Fibroblast of the aortic adventitia (primary cell): ENCODE measurements at places on chromosomes 2 and 18. TPM values are rescaled to one million over a fixed set of nuclear protein-coding genes. Genes with fewer than 3 reads are reported as not detected.
A peak's percentile ranks its signal among the peaks of the same experiment; 100 is the strongest.

Gene RTN4
- 357 and 1,117 TPM in 2 replicates for total RNA-seq

Gene CACNB4
- 4.8 and 7.5 TPM in 2 replicates for total RNA-seq

Gene SATB2
- total RNA-seq = 2.3 and 12.7 TPM in 2 replicates

Gene PLGLB1
- total RNA-seq = 1.5 and 4.9 TPM in 2 replicates

Gene NPPC
- not detected in 2 replicates for total RNA-seq

Gene IL37
- not detected in 2 replicates for total RNA-seq

Gene PCGF1
- 27.5 and 28.9 TPM in 2 replicates for total RNA-seq

Gene CD302
- 23.0 and 33.0 TPM in 2 replicates for total RNA-seq

Gene GCG
- not detected in 2 replicates for total RNA-seq

Gene C2orf78
- total RNA-seq = not detected in 2 replicates

Gene NOL4
- not detected in 2 replicates for total RNA-seq

GRCh38 chr18:52342456-52342855 lies 2.5 kb downstream of the DCC start:
- DNase-seq = no peak

DNA sequence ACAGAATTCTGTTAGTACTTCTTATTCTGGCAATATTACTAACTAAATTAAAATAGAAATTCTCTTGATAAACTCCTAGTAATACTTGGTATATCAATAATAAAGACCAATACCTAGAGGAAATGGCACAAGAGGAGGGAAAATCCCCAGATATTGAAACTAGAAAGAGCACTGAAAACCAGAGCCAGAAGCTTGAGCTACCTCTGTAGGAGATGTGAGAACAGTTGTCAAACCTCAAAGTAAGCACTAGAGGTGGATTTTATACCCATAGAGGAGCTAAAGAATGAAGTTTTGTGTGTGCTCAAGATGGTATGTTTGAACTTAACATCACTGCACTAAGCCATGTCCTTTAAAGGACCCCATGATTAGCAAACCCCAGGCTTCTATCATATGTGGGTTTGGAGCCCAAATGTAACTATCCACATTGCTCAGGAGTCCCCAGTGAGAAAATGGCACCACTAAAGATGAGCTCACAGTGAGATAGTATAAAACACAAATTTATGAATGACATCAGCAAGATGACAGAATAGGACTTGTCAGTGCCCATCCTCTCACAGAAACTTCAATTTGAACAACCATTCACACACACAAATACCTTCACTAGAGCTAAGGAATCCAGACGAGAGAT lies 122.1 kb downstream of the PKP4 start:
- no peak for DNase-seq

DNA sequence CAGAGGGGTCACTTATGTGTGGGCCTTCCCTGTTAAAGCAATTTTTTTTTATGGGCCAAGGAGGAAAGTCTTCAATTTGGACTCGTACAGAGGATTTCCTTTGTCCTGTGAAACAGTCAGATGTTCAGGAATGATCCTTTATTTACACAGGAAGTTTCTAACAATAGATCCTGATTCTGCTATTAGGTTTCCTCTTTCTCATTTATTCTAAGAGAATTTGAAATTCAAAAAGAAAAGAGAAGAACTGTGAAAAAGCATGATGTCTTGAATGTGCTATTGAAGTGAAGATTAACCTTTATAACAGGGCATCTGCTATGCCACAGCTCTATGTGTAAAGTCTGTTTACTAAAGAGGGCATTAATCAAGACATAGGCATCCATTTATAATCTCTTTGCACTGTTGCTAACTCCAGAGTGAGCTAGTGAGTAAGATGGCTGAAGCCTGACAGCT lies 105.3 kb upstream of the FAM98A start:
- no peak for DNase-seq

DNA sequence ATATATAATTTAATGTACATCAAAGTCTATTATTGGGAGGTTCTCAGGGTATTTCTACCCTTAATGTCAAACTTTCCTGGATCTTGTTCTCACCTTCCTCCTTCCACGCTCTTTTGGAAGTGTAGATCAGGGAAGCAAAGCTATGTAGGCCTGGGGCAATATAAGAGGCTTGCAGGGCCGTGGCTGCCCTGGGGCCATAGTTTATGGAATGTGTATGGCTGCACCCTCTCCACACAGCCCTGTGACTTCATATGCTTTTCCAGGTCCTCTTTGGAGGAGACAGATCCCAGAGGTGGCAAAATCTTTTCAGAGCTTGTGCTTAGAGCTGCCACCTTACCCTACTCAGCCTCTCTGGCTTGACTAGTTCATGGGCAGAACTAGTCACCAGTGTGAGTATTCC lies 82.9 kb downstream of the PLB1 start:
- no peak for DNase-seq

DNA sequence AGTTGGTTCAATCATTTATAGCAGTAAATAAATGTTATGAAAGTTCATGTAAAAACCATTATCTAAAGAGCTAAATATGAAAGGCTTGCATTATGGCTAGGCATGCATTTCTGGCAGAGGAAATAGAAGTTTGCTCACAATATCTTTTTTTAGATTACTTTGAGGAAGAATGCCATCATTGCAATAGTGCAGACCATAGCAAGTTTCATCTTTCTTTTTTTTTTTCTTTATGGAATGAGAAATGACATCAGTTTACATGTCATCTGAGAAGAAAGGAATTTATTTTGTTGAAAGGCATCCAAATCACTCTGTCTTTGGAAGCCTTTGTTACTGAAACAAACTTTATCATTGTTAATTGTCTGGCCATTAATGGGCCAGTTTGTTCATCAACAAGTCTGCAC lies 74.5 kb upstream of the NCKAP5 start:
- DNase-seq = peak; percentile 89

- DNase-seq = no peak
Measured at GRCh38 chr18:61169386-61169785, 163.8 kb upstream of the CDH20 start.

DNA sequence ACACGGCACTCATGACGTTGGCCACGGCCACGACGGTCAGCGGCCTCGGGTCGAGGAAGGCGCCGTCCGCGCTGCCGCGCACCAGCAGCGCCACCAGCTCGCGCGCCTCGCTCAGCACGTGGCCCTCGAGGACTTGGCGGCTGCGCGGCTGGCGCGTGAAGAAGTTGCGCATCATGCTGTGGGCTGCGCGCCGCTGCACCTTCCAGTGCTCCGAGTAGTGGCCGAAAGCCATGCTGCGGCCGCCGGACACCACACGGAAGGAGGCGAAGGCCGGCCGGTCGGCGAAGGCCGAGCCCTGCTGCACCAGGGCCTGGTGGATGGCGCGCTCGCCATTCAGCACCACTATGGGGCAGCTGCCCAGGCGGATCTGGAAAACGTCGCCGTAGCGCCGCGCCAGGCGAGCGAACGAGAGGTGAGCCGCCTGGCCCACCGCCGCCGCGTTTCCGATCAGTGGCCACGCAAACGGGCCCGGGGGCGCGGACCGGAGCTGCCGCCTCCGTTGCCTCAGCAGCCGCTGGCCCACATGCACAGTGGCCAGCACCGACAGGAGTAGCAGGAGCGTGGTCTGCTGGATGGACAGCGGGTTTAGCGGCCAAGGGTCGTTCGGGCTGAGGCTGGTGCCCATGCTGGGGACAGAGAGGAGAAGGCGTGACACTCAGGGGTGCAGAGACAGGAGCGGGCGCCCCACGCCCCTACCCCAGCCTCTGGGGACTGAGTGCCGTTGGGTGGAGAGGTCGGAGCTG lies 1.0 kb downstream of the CYP1B1 start:
- peak; percentile 43 for DNase-seq

DNA sequence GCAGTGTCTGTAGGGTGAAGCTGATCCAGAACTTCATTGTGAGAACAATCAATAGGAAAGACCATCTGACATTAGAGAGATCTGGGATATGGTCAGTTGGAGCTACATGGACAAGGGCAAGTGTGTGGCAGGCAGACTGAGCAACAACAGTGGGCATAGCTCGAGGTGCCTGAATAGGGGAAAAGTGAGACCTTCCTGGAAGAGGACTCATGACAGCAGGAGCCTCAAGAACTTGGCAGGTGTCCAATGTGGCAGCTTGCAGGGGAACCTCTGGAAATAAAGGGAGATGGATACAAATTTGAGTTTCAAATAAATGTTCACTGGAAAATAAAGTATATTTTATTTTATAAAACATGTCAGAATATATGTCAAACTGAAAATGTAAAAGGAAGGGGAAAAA lies 117.9 kb downstream of the TANC1 start:
- no peak for DNase-seq

DNA sequence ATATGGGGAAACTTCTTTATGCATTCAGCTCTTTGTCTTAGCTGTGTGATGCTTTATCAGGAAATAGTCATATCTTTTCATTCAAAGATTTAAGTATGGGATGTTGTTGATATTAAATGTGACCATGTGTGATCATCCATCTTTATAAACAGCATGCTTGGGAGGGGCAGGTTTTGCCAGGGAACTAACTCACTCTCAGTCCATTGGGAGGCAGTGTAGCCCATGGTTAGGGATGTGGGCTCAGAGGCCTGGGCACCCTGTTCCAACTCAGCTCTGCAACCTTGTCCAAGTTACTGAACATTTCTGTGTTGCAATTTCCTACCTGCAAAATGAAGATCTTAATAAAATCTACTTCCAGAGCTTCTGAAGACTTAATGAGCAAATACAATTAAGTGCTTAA lies 92.0 kb upstream of the BCL2L11 start:
- no peak for DNase-seq

DNA sequence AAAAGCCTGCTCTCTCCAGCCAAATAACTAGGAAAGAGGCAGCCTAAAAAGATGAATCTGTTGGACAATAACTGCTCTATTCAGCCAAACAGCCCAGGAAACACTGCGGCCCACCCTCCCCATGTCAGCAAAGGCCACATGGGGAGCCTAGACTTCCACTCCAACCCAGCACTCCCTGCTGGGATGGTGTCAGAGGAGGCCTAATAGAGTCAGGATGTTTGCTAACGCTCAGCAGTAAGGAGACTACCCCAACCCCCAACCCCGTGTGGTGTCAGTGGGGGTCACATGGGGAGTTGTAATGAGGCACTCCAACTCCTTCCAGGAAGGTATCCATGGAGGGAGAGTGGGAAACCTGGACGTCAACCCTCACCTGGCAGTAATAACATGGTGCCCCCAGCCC lies 41.6 kb downstream of the ZBTB7C start:
- no peak for DNase-seq

DNA sequence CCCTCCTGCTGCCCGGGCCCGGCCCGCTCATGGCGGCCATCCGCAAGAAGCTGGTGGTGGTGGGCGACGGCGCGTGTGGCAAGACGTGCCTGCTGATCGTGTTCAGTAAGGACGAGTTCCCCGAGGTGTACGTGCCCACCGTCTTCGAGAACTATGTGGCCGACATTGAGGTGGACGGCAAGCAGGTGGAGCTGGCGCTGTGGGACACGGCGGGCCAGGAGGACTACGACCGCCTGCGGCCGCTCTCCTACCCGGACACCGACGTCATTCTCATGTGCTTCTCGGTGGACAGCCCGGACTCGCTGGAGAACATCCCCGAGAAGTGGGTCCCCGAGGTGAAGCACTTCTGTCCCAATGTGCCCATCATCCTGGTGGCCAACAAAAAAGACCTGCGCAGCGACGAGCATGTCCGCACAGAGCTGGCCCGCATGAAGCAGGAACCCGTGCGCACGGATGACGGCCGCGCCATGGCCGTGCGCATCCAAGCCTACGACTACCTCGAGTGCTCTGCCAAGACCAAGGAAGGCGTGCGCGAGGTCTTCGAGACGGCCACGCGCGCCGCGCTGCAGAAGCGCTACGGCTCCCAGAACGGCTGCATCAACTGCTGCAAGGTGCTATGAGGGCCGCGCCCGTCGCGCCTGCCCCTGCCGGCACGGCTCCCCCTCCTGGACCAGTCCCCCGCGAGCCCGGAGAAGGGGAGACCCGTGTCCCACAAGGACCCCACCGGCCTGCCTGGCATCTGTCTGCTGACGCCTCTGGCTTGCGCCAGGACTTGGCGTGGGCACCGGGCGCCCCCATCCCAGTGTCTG lies 767 bp downstream of the RHOB start:
- DNase-seq = peak; percentile 58

DNA sequence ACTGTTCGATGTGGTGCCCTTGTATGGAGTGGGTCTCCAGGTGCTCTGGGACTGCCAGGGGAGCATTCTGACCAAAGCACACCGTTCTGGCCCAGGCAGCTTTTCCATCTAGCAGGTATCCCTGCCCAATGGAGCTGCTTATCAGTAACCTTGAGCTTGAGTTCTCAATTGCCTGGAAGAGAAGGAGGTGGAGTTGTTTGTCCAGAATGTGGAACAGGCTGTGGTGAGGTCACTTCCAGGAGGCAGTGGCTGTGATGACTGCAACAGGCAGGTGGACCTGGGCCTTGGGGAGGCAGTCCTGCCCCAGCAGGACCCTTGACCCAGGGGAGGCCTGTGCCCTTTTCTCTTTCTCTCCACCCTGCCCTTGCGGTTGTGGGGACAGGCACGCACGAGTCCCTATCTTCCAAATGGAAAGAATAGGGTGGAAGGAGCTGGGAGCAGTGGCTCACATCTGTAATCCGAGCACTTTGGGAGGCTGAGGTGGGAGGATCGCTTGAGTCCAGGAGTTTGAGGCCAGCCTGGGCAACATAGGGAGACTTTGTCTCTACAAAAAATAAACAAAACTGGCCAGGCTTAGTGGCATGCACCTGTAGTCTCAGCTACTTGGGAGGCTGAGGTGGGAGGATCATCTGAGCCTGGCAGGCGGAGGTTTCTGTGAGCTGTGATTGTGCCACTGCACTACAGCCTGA lies 66.2 kb upstream of the MCFD2 start:
- no peak for DNase-seq

DNA sequence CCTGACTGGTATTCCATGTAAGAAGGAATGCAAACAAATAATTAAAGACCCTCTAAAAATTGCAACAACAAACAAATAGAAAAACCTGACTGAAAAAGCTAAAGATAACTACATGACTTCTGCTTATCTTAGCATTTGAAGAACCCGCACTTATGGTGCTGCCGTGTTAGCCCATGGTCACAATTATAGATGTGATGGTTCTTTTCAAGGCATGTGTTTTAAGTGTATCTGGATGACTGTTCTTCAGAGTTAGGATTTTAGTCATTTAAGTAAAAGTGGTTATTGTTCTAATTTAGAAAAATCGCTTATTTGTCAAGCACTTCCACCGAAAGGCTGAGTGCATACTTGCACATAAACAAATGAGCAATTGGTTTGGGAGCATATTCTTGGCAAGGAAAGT lies 77.3 kb downstream of the CPS1 start:
- no peak for DNase-seq

DNA sequence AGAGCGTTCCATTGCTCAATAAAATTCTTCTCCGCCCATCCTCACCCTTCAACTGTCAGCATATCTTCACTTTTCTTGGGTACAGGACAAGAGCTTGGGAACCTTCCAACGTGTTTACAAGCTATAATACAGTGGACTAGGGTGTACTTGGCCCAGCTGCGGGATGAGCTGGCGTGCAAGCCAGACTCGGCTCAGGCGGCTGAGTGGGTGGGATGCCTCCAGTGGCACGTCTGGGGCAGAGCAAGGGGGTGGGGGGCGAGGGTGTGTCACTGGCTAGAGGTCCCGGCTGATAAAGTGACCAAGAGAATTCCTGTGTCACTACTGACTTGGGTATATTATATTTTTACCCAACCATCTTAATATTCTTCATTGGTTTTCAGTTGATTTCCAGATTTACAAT lies 179.7 kb downstream of the EVA1A start:
- DNase-seq = no peak

GRCh38 chr2:181805228-181806038 lies 86.1 kb upstream of the ITPRID2 start:
- DNase-seq = peak; percentile 87
